H4 (cell line): ENCODE measurements at places on chromosomes 2 and 18.

DNA sequence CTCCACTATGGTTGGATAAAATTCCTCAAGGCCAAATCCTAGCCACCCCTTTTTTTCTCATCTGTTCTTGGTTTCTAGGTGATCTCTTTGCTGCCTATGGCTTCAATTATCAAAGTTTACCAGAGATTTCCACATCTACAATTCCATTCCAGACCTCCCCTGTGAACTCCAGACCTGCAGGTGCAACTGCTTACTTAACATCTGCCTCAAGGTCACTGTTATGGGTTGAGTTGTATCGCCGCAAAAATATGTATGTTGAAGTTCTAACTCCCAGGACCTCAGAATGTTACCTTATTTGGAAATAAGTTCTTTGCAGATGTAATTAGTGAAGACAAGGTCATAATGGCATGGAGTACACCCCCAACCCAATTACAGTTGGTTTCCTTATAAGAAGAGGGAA, 60.4 kb upstream of the SOS1 start:
- no peak for DNase-seq

DNA sequence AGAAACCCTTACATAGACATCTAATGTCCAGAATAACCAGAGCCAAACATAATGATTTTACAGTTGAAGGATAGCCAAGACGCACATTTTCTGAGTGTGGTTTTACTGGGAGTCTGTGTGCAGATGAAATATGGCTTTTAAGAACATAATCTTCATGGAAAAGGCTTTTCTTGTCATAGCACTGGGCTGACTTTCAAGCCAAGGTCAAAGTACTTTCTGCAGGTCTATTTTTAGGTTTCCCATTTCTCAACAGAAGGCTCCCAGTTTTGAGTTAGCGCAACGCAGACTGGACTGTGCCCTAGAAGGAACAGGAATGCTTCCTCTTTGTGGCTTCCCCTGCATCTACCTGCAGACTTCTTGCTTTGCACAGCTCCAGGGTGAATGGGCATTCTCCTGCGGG, 92.3 kb upstream of the UPP2 start:
- DNase-seq: no peak

- DNase-seq: peak; percentile 81
Measured at GRCh38 chr18:79200546-79201268, 131.5 kb downstream of the ATP9B start.

GRCh38 chr2:163122257-163122656, 283.7 kb upstream of the KCNH7 start:
- DNase-seq: no peak

DNA sequence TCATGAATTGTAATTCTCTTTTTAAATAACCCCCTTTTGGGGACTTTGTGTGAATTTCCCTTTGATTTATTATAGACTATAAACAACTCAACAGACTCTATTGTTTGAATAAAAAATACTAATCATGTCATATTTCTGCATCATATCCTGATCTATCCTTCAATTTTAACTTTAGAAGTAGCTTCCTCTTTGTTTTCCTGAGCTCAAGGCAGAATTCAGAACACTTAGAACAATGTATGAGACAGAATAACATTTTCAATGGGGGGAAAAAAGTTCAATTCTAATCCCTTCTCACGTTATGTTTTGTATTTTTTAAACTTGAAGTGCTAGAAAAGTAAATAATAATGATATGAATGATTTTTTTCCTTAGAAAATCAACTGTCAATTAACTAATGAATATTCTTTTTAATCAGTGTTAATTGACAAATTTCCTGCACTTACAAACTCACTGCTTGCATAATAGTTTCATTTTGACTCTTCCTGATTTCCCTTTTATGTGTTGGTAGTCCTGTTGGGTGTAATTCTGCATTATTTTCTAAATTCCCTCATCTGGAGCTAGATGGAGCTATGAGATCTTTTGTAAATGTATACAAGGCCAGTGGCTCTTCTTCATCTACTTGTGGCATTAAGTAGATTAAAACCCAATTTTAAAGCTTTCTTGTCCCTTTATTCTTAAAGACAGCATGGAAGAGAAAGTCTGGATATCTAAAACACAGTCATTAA, 326.1 kb downstream of the PARD3B start:
- DNase-seq: peak; percentile 42
